ENCODE measurements at places on chromosomes 11 and 22.

- peak; percentile 56 for DNase-seq
Measured at GRCh38 chr11:3659595-3660515, 11.3 kb downstream of the CHRNA10 start.

- no peak for DNase-seq
Measured at GRCh38 chr22:40236131-40236665, 58.5 kb downstream of the TNRC6B start.

- DNase-seq, result no peak
Measured at GRCh38 chr22:43670513-43670912, 141.6 kb downstream of the EFCAB6 start.

- DNase-seq, result no peak
Measured at GRCh38 chr11:63557570-63557969, 5.6 kb downstream of the PLAAT2 start.

DNA sequence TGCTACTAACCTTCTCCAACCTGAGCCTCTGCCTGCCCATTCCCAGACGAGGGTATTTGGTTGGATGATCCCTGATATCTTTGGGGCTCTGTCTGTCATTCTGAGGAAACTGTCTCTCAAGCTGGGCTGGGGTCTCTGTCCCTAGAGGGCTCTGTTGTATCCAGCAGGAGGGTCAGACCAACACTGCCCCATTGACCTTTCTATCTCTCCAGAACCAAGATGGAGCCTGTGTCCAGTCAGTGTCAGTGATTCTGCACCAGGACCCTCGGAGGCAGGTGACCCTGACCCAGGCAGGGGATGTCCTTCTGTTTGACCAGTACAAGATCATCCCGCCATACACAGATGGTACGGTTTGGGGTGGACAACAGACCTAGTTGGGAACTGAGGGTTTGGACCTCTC is 21.9 kb downstream of the OTOG start:
- DNase-seq, result no peak

DNA sequence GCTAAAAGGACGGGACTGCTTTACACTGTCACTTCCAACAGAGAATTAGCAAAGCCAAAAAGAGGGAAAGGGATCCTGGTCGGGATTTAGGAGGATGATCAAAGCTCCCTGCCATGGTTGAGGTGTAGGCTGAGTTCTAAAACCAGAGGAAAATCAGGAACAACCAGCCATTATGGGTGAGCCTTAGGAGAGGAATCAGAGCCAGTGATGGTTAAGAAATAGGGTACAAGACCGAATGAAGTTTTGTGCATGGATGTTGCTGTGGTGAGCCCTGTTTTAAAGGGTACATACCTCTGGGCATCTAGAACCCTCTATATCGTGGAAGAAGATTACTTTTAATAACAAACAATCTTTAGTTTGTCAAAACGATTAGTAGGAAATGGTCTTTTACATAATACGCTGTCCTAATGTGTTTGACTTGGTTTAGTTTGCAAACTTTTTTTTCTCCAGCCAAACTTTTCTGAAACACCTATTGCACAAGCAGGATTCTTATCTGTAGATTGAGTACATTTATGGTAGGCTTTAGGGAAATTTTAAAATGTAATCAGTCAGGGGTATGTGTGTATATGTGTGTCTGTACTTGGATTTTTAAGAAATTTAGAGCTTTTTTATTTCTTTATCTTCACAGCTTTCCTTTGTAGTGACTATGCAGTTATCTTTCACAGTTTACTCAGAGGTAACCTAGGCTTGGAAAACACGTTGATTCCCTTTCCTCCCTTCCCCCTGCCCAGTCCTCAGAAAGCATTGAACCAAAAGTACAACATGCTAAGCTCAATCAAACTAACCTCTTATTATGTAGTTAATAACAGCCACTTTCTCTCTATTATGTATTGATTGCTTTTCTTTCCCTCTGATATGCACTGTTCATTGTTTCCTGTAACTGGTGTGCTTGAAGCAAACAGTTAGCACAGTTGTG is 26.8 kb downstream of the TRIM44 start:
- DNase-seq, result no peak

GRCh38 chr11:45076761-45077160 is 69.7 kb upstream of the PRDM11 start:
- DNase-seq, result no peak

GRCh38 chr22:44731357-44731970 is 20.9 kb upstream of the ARHGAP8 start:
- DNase-seq, result no peak

DNA sequence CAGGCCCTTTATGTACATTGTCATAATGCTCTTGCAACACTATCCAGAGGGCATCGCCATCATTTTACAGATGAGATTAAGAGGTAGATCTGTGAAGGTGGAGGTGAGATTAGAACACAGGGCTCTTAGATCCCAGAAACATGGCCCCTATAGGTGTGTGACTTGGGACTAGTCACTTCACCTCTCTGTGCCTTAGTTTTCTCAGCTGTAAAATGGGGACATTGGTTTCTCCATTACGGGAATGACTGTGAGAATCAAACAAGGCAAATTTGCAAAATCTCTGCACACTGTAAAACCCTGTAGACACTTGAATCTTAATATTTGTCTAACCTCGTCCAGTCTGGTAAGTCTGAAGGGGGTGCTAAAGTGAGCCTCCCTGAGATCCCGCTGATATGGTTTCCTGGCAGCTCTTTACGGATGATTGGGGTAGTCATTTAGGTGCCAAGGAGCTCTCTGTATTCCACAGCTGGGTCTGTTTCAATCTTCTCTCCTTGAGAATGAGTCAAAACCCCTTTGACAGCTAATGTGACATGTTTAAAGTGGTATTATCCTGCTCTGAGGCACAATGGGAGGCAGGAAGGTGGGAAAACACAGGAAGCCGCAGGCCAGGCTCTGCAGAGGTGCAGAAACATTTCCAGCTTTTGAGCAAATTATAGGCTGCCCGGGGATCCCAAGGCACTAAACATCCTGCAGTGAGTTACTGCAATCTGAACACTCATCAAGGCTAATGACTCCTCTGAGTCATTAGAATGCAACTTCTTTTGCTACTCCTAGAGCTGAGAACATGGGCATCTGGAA is 140.8 kb downstream of the CCDC81 start:
- DNase-seq, result no peak

DNA sequence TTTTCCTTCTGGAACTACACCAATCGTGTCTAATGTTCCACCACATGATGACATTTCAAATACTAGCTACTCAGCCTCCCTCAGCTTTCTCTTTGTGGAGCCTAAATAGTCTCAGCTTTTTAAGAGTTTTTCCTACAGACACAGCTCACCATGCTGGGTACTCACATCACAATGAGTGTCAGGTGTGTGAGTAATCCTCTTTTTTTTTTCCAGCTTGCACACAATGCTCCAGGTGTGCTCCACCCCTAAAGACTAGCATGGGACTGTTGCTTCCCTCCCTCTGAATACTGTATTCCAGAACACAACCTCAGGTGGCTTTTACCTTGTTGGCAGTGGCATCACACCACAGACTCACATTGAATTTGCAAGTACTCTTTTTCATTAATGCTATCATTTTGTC is 11.7 kb downstream of the BTG4 start:
- no peak for DNase-seq

DNA sequence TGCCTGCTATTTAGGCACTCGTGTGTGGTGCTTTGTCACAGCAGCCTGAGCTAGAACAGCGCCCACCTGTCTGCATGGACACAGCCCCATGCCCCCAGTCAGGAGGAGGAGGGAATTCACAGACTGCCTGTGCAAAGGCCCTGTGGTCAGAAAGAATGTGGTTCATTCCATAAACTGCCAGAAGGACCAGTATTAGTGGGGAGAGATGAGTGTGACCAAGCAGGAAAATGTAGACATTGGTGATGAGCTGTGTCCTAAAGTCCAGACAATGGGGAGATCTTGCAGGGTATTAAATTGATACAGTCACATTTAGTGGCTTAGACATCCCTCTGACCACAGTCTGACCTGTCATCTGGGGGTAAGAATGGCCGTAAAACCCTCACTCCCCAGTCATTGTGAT is 83.7 kb upstream of the LINC01488 start:
- no peak for DNase-seq

DNA sequence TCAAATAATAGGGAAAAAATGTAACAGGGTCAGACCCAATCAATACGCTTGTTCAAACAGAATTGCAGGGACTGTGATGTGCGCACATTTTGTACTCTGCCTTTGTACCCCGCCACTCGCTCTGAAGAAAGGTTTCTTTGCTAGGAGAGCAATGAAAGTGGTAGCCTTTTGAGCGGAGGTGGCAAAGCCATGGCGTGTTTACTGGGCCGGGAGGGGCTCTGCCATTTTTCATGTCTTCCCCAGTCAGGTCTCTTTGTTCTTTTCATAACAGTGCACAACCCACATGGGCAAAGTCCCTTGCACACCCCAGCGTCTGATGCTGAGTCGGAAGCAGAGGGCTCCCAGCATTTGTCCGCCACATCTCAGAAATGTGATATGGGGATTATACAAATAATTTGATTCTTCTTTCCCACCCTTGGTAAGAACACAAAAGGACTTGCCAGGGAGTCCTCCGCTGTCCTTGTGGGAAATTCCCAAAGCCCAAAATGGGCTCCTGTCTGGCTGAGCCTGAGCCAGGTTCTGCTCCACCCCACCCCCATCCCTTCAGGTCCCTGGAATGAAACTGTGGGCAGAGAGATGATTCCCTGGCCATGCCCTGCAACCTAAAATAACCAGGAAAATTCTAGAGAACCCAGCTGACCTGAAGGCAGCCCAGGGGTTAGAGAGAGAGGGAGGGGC is 36.6 kb downstream of the C11orf58 start:
- DNase-seq, result no peak

DNA sequence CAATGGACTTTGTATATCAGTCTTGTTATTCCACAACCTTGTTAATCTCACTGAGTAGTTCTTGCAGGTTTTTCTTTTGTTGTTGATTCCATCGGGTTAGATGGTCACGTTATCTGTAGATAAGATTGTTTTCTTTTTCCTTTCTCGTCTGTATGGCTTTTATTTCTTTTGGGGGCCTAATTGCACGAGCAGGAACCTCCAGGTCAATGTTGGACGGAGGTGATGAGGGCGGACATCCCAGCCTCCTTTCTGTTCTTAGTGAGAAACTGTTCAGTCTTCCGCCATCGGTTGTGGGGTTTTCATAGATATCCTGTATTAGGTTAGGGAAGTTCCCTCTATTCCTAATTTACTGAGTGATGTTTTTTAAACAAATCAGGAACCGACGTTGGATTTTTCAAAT is 4.8 kb upstream of the PRR33 start:
- no peak for DNase-seq

DNA sequence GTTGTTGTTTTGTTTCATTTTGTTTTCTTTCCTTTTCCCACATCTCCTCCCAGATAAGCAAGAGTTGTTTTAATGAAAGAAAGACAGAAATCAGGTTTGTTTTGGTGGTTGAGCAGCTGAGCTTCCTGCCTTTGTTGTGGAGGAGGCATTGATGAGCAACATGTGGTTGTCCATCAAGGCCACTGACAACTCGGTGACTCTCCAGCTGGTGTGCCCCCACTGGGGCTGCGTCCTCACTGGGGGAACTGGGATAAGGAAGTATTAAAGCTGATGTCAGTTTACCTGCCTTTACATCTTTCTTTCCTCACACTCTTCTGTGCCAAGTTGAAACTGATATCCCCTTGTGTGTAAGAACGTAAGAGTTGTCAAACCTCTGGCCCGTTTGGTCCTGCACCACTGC is 5.9 kb downstream of the VPS26B start:
- no peak for DNase-seq

- DNase-seq, result no peak
Measured at GRCh38 chr22:39383841-39384625, 15.5 kb upstream of the TAB1 start.

DNA sequence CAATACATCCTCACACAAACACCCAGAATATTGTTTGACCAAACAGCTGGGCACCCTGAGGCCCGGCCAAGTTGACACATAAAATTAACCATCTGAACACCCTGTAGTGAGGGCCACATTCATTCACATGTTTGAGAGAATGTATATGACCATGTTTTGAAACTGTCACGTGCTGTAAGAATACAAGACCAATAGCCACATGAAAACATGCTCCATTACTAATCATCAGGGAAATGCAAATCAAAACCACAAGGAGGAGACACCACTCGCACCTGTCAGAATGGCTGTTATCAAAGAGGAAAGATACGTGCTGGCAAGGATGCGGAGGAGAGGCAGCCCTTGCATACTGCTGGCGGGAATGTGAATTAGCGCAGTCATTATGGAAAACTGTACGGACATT is 38.3 kb upstream of the IGSF9B start:
- no peak for DNase-seq

DNA sequence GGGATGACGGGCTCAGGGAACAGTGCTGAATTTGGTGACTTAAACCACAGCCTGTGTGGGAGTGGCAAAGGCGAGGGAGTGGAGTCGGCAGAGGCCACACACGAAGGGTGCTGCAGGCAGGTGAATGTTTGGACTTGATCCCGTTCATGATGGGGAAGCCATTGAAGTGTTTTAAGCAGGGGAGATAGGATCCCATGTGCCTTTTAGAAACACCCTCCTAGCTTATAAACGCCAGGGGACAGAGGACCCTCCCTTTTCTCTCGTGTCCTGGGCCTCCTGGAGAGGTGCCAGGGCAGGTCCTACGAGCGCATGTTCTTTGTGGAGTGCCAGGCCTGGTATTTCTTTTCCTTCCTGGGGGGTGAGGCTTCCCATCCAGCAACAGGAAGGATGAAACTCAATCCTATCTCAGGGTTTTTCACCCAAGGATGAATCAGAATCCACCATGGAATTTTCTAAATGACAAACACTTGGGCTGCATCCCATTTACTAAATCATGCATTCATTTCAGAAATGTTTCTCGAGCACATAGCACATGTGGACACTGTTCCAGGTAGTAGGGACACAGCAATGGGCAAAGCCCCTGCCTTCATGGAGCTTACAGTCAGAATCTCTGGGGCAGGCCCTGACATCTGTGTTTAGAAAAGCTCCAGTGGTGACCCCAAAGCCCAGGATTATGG is 59.6 kb downstream of the CHRDL2 start:
- DNase-seq, result no peak

DNA sequence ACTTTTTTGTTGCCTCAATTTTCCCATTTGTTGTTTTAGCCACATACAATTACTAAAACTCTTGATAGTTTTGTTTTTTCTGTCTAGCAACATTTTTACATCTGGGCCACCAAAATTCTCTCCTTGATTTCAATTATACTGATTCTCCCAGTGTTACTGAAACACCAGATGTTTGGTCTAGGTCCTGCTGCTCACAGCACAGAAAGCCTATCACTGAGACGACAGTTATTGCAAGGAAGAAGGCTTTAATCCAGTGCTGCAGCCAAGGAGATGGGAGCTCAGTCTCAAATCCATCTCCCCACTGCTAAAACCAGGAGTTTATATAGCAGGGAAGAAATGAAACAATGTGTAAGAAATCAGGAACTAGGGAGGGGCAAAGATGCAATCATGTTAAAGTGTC is 837.7 kb upstream of the CNTN5 start:
- DNase-seq, result no peak

All from SHP77 (cell line).